Cardiac fibroblast (primary cell): ENCODE measurements at places on chromosomes 16 and 17.

DNA sequence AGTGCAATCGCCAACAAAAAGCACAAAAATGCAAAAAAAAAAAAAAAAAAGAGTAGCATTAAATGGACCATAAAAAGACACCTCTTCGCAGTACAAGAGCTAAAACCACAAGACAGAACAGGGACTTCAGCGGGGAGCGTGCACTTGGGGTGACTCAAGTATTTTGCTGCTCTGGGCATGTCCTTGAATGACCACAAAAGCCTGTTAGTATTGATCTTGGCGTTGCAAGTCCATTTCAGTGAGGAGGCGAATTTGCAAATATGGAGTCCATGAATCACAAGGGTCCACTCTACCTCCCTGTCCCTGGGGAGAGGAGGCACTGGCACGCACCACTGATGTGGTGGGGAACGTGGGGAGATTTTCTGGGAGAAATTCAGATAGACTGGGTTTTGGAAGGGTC is 78.9 kb downstream of the CNGB1 start:
- DNase-seq, result peak; percentile 98

GRCh38 chr16:46721885-46722284 is 26.3 kb downstream of the MYLK3 start:
- DNase-seq, result no peak

GRCh38 chr17:74235040-74235581 is 21.7 kb downstream of the TTYH2 start:
- no peak for DNase-seq

- DNase-seq, result no peak
Measured at GRCh38 chr17:31433811-31434726, 42.6 kb downstream of the RAB11FIP4 start.

DNA sequence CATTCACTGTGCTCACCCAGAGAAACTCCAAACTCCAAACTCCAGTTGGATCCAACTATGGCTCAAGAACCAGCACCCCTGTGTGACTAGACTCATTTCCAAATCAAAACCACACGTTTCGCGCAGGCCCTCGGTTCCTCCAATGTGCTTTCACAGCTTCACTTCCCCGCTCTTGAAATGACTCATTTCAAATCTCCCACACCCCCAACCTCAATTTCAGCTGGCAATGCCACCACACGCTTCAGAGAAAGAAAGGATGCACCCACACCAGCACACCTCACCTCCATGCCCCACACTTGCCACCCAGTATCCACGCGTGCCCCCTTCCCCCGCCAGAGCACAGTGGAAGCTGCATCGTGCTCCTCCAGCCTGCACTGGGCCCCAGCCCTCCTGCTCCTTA is 9.0 kb downstream of the TMEM92 start:
- no peak for DNase-seq

- no peak for DNase-seq
Measured at GRCh38 chr17:28645576-28645939, 600 bp upstream of the BLTP2 start.

GRCh38 chr16:12406926-12407690 is 396.6 kb downstream of the CPPED1 start:
- peak; percentile 30 for DNase-seq

- peak; percentile 70 for DNase-seq
Measured at GRCh38 chr17:65100316-65101140, 36.6 kb upstream of the RGS9 start.

- DNase-seq, result no peak
Measured at GRCh38 chr16:72299684-72300243, 127.8 kb upstream of the PMFBP1 start.

DNA sequence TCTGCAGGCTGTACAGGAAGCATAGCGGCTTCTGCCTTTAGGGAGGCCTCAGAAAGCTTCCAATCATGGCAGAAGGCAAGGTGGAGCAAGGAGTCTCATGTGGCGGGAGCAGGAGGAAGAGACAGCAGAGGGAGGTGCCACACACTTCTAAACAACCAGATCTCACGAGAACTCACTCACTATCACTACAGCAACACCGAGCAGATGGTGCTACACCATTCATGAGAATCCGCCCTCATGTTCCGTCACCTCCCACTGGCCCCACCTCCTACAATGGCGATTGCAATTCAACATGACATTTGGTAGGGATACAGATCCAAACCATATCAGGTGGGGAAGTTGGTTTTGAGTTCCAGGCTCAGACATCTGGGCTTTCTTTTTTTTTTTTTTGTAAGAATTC is 31.9 kb upstream of the NUDT7 start:
- DNase-seq, result no peak

- DNase-seq, result peak; percentile 63
Measured at GRCh38 chr17:31561469-31562375, 170.2 kb downstream of the RAB11FIP4 start.

- no peak for DNase-seq
Measured at GRCh38 chr17:64004903-64005733, 7.0 kb downstream of the PRR29 start.

DNA sequence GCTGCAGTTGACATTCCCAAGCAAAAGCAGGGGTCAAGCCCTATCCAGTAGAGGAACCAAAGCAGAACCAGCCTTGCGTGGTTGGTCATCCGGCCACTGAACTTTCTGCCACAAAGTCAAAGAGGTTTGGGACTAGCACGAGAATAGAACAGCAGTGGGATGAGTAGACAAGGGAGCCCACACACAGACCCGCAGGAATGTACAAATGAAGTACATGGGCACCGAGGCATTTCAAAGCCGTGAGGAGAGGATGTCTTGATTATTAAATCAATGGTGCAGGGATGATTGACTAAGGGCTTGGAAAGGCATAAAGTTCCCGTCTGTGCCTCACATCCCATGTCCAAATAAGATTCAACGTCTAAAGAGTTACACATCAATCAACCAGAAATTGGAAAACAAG is 81.8 kb upstream of the TBC1D3K start:
- no peak for DNase-seq

DNA sequence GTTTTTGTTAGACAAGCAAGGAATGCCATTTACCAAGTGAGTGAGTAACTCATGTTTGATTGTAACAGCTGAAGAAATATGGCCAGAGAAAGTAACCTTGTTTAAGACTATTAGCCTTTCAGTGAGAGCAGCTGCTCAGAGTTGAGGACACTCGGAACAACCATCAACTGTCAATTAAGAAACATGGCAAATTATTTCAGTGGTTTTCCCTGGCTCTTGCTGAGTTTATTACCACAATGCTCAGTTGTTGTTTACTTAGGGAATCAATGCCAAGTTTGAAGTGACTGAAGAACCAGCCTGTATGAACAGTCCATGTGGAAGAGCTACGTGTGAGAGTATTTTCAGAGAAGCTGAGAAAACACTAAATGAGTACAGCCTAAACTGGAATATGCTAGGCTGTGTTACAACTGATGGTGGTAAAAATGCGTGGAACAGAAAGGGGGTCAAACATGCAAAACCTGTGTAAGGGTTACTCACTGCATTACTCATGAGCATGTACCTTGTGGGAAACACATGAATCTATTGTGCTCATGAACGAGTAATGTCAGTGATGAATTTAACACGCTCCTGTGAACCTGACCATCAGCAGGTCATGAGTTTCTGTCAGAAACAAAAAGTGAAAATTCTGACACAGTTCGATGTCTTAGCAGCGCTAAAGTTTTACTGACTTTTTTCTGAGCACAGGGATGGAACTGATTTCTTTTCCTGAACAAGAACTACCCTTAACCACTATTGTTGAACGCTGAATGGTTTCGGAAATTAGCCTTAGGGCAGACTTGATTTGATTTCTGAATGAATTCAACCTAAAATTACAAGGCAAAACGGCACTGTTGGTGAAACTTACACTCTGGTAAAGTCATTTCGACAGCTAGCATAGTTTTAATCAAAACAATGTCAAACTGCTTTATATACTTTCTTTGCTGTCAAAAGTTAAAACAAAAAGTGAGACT is 33.5 kb downstream of the GNA13 start:
- peak; percentile 28 for DNase-seq

DNA sequence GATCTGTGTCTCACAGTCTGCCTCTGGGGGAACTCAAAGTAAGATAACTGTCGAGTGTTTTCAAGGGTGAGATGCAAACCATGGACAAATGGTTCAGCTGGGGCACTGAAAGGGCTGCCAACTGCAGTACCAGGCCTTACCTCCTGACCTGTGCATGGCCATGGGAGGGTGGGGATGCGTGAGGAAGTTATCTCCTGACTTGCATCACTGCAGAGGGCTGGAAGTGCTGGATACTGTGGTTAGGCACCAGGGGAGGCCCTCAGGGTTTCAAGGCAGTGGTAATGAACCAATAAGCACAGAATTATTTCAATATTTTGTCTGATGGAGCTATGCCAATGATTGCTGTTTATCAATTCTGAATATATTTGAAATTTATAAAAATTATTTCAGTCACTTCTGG is 159.2 kb downstream of the CYLD start:
- no peak for DNase-seq

GRCh38 chr17:1643999-1644492 is 1.5 kb downstream of the SCARF1 start:
- DNase-seq, result no peak

- peak; percentile 47 for DNase-seq
Measured at GRCh38 chr17:65035191-65035590, 21.3 kb downstream of the GNA13 start.

DNA sequence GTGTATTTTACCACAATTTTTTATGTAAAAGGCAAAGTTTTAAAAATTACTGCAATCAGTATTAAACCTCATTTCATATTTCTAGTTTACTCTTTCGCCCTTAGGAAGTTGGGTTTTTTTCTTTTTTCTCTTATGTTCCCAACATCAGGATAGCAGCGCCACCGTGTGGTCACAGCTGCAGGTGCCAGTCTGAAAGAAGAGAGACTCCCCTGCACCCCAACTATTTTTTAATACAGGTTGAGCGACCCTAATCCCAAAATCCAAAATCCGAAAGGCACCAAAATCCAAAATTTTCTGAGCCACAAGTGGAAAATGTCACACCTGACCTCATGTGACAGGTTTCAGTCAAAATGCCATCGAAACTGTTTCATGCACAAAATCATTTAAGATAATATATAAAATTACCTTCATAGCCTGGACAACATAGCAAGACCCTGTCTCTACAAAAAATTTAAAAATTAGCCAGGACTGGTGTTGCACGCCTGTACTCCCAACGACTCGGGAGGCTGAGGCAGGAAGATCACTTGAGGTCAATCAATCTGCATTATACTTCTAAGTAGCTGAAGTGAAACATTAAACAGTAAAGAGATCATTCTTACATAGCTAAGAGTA is 21.8 kb upstream of the ASGR2 start:
- peak; percentile 79 for DNase-seq

DNA sequence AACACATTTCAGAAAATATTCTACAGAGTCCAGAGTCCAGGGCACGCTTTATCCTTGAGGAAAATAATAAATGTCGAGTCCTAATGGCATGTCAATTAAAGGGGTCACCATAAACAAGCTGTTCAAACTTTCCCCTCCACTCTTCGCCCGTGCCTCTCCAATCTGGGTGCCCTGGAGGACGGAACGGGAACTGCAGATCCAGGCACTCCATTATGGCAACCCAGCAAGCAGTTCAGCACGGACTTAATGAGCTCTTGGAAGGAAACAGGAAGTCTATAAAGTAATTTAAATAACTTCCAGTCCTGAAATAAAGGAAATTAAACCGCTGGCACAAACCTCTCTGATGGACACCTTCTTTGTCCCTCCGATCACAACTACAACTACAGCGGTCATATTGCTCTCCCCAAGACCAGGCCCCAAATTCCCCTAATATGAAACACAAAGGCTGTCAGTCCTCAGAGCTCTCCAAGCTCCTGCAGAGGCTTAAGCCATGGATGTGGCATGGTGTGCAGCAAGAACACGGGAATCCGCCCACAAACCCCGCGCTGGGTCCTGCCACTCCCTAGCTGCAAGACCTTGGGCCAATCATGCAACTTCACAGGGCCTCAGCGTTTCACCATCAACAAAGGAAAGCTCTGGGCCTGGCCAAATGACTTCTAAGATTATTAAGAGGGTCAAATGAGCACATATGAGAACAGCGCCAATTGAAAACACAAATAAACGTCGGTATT is 52.6 kb downstream of the ZFHX3 start:
- no peak for DNase-seq

DNA sequence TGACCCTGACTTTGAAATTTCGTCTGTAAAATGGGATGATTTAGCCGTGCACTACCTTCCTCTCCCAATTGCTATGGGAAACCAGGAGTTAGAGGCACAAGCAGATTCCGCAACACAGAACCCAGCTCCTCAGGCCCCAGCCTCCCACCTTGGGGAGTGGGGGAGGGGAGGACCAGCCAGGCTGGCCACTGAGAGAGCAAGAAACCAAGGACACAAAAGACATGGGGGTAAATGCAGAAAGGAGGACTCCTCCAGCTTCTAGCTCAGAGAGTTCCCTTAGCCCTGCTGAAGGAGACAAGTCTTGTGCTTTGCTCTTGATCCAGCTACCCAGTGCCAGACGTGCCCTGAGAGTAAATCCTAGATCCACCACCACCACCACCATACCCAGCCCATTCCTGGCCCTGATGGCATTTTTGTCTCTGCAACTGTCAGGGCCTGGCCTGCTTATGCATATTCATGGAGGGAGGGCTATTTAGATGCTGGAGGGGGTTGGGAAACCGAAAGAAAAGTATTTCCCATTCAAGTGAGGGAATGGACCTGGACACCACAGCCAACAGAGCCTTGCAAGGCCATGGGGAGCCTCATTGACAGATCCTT is 25.9 kb downstream of the PITPNM3 start:
- DNase-seq, result no peak

DNA sequence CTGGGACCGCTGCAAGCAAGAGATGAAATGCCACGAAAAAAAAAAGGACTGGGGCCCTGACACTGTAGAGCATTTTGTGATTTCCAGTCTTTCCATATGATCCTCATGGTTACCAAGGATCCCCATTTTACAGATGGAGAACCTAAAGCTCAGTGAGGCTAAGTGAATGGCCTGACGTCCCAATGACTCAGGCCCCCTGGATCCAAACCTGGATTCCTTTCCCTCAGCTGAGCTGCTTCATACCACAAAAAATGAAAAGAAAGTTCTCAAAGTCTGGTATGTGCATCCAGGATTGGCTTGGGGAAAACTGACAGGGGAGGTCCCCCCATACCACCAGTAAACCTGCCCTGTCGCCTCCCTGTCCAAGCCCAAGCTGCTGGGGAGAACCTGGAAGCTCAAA is 80.5 kb downstream of the TEX14 start:
- no peak for DNase-seq

DNA sequence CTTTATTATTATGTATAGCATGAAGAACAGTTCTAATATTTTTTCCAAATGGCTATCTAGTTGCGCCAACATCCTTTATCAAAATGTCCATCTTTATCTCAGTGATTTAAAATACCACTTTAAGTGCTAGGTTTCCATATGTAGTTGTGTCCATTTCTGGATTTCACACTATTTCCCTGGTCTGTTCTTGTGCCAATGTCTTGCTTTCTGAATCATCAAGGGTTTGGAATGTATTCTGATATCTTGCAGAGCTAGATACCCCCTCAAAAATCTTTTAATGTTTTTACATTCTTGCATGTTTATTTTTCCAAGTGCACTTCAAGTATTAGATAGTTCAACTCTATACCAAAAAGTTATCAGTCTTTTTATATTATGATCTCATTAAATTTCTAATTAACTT is 14.3 kb downstream of the MBTD1 start:
- no peak for DNase-seq

- DNase-seq, result no peak
Measured at GRCh38 chr16:9844361-9844760, 337.9 kb downstream of the GRIN2A start.

GRCh38 chr17:68319410-68320162 is 28.3 kb downstream of the ARSG start:
- DNase-seq, result no peak

- DNase-seq, result no peak
Measured at GRCh38 chr16:9256196-9256595, 164.8 kb downstream of the HAPSTR1 start.
